Smooth muscle cell of the coronary artery (primary cell): ENCODE measurements at places on chromosomes 3 and 15. TPM values are rescaled to one million over a fixed set of nuclear protein-coding genes. Genes with fewer than 3 reads are reported as not detected.

Gene CKMT1B
- not detected in 2 replicates for total RNA-seq

Gene ROBO2
- under 0.01 and 4.9 TPM in 2 replicates for total RNA-seq

Gene ACAD9
- 35.7 and 37.3 TPM in 2 replicates for total RNA-seq

Gene CD96
- 0.08 TPM in 1 of 2 replicates, not detected in the other for total RNA-seq

Gene UBA7
- 32.1 and 69.6 TPM in 2 replicates for total RNA-seq

Gene ACY1
- total RNA-seq = 57.4 and 59.1 TPM in 2 replicates

Gene FBXW12
- 0.08 TPM in 1 of 2 replicates, not detected in the other for total RNA-seq

Gene ZNF80
- not detected in 2 replicates for total RNA-seq

Gene DCUN1D1
- total RNA-seq = 21.3 and 29.3 TPM in 2 replicates

Gene ACOX2
- 17.2 and 23.4 TPM in 2 replicates for total RNA-seq

Gene NR1I2
- 0.08 TPM in 1 of 2 replicates, not detected in the other for total RNA-seq

Gene ALDH1L1
- total RNA-seq = under 0.01 and 0.08 TPM in 2 replicates

Gene SATB1
- total RNA-seq = 13.1 and 23.9 TPM in 2 replicates

Gene ZNF502
- total RNA-seq = 3.0 and 3.9 TPM in 2 replicates

Gene ANKUB1
- not detected in 2 replicates for total RNA-seq

Gene RARB
- 0.23 and 32.2 TPM in 2 replicates for total RNA-seq

Gene ALDH1A2
- total RNA-seq = 0.68 and 5.5 TPM in 2 replicates

Gene CXCR6
- total RNA-seq = not detected in 2 replicates
